Stimulated activated CD4-positive, alpha-beta T cell treated with anti-CD3 and anti-CD28 coated beads, Interleukin-15, amount 100 ng/mL, for 48 hours (primary cell): ENCODE measurements at places on chromosomes 16 and 17.

DNA sequence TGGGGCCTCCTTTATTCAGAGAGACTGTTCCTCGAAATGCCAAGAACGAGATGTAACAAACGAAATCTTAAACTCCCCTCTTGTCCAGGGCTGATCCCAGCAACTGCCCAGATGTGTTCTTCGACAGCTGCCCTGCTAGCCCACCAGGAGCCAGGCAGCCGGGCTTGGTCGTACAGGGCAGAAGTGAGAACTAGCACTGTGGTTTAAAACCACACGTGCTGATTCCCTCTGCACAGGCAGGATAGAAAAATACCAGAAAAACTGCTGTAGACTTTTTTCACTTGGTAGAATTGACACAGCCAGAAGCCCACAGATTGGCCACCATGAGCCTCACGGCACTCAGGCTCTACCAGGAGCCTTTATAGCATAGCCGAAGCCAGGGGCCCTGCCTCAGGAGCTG is 33.1 kb downstream of the PLD6 start:
- no peak for DNase-seq

GRCh38 chr17:18321309-18321708 is 6.2 kb downstream of the SMCR8 start:
- DNase-seq, result no peak

DNA sequence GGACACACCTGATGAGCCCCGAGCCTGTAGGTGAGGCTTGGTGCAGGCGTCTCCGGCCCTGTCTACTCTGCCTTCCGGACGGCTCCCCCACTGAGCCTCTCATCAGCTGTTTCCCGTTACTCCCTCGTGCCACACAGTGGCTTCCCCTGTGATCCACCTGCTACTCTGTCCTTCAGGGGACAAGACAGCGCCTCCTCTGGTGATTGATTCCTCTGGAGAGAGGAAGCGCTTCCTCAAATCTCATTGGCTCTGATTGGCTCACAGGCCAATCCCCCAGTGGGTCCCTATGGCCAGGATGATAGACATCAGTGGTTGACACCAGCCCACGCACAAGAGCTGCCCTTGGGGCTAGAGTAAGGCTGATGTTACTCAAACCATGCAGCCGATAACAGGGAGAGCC is 24.0 kb downstream of the RNF213 start:
- no peak for DNase-seq

GRCh38 chr17:80419255-80419654 is 4.3 kb downstream of the ENDOV start:
- DNase-seq, result no peak

DNA sequence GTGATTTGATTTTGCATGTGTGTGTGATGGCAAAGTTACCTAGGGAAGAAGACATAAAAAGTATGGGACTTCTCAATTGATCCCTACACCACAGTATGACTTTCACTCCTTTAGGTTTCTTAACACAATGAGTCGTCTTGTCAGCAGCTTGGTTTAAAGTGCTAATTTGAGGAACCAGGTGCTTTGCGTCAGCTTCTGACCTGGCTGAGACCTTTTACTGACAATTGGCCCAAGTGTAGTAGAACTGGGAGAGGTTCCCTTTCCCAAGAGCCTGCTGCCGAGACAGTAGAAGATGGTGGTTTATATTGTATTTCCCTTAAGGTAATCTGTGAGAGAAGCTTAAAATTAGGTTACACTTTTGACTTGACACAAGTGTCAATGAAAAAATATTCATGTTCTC is 54.9 kb downstream of the LDHD start:
- no peak for DNase-seq

- no peak for DNase-seq
Observed at GRCh38 chr17:28041844-28042656, 427 bp upstream of the NLK start.

DNA sequence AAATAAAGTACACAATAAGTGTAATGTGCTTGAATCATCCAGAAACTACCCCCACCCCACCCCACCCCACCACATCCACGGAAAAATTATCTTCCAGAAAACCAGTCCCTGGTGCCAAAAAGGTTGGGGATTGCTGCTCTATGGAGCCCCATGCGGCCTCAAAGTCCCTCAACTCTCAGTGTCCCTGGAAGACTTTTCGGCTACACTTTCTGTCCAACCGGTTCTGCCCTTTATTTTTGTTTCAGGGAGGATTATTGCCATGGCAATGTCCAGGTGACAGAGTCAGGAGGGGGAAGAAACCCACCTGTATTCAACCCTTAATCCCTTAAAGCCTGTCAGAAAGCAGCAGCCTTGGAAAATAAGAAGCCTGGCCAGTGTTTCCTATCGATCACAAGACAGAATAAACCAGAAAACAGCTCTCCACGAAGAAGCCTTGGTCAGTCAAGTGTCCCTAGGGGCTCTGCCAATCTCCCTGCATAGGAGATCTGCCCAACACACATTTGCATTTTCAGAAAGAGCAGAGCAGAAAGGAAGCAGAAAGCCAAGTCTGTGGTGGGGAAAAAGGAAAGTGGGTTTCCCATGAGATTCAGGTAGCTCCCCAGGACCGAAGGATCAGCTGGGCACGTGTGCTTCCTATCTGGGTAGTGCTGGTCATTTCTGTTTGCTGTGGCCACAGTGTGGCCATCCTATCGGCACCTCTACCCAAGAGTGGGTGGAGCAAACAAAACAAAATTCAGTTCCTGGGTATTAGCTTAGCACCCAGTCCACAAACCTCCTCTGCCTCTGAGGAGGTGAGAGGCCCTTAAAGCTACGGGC is 342.7 kb downstream of the SOX9 start:
- no peak for DNase-seq

DNA sequence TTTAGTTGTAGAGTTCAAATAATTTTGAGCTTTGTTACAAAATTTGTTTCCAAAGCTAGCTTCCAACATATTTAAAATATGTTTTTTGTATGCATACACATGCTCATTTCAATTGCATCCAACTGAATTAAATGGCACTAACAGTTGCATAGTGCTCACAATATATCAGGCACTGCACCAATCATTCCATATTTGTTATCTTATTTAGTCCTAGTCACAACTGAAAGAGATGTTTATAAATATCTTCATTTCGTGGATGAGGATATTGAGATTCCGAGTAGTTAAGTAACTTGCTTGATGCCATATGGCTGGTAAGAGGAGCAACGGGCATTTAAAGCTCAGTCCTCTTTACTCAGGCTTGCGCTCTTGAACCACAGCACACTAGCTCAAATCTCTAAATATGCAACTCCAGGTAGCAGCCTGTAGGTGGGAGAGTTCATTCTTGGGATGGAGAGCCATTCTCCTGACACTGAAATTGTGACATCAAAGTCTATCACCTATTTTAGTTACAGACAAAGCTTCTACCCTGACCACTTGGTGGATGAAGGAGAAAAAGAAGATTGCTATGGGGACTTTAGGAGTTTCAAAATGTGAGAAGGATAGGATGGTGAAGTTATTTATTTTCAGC is 118.0 kb upstream of the CA10 start:
- DNase-seq, result no peak

GRCh38 chr17:66281661-66282369 is 20.6 kb upstream of the PRKCA start:
- no peak for DNase-seq

DNA sequence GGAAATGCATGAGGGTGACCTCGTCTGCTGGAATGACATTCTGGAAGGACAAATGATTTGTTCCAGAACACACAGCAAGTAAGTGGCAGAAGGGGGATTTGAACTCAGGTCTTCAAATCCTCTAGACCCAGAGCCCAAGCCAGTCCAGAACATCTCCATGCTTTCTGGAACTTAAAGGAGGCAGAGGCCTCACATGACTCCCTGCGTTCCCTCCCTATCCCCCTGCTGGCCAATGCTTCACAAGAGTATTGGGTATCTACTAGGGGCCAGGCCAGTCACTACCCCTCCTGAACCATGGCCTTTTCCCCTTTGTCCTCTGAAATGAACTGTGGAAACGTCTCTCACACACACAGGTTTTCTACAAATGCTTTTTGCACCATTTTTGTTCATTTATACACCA is 7.6 kb upstream of the BEAN1 start:
- no peak for DNase-seq

DNA sequence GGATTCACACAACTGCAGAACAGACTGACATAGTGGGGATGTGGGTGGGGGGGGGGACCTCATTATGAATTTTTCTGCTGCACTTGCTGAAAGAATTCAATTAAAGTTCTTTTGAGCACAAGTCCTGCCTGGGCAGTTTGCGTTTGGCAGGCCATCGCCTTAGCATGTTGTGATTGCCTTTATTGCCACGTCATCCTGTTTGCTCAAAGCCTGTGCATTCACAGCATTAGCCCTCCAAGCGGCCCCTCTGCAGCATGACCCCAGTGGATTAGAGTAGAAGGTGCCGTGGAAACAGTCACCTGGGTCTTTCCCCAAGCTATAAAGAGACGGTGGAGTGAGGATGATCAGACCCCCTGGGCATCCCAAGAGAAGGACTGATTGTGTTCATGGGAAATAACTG is 17.2 kb downstream of the MSI2 start:
- DNase-seq, result no peak

DNA sequence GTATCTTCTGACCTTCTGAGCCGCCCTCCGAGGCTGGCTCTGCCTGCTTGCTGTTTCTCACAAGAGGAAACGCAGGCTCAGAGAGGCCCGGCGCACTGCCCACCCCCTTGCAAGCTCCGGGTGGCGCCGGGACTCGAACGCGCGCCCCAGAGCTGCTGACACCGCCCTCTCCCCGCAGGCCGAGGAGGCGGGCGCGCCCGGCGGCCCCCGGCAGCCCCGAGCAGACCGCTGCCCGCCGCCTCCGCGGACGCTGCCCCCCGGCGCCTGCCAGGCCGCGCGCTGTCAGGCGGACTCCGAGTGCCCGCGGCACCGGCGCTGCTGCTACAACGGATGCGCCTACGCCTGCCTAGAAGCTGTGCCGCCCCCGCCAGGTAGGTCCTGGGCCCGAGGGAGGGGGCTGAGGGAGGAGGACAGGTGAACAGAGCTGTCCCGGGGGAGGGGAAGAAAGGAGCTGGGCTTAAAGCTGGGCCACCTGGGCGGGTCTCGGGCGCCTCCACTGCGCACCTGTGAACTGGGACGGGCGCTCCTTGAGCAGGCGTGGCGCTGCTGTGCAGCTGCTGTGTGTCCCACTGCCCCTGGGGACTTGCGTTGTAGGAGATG is 18.2 kb downstream of the WFDC1 start:
- DNase-seq, result no peak
